Brain (organoid and tissue), 16 donors: ENCODE measurements at places on chromosomes 2 and 18.

DNA sequence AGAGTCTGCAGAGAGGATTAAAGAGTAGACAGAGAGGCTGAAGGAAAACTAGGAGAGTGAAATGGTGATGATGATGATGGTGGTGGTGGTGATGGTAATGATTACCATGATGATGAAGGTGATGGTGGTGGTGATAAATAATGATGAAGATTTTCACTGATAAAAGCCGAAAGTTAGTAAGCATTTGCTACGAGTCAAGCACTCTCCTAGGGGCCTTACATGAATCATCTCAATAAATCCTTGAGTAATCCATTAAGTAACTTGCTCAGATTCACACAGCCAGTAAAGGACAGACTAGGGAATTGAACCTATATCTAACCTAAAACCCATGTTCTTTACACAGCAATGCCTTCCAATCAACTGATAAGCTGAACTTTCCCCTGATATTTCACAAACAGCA lies 106.7 kb upstream of the PGAP1 start:
- DNase-seq: no peak

DNA sequence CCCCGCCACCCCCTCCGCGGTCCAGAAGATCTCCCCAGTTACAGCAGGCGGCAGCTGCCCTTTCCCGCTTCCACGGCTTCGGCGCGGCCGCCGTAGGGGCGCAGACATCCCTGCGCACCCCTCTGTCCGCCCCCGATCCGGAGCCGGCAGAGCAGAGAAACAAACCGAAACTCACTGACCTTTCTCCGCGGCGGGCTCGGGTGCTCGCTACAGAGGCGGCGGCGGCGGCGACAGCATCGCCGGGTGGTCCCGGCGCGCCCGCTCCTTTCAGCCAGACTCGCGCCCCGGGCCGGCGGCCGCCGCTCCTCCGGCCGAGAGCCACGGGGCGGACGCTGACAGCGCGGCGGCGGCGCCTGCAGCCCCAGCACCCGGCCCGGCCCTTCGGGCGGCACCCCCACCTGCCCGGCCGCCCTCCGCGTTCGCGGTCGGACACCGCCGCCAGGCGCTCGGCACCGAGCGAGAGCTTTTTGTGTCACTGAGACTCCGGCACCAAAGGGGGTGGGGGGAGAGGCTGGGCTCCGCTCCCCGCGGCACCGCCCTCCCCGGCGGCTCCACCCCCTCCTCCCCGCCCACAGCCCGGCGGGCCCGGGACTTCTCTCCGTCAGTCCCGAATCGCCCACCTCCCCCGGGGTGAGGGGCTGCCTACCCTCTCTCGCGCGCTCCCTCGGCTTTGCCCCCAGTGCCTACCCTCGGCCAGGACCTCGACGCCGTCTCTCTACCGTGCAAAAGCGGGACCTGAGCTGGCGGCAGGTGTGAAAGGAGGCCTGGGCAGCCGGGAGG lies 1.4 kb upstream of the RNF152 start:
- peak; percentile 82 for DNase-seq

DNA sequence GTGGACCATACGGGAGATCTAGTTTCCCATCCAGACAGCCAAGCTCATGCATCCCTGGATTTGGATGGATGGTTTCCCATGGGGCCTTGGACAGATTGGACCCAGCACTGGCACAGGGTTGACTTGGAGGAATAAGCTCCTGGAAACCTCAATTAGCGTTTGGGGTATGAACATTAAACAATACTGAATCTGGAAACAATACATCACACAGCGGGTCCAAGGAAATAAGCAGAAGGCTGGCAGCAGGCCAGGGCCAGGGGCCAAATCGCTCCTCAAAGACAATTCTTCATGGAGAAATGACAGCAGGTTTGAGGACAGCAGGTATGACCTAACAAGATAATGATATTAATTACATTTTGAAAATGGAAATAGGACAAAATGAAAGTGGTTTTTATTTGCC lies 540.6 kb downstream of the RIT2 start:
- DNase-seq: peak; percentile 36

- no peak for DNase-seq
These were observed 11.3 kb upstream of the RTTN start for GRCh38 chr18:70216788-70217187.

DNA sequence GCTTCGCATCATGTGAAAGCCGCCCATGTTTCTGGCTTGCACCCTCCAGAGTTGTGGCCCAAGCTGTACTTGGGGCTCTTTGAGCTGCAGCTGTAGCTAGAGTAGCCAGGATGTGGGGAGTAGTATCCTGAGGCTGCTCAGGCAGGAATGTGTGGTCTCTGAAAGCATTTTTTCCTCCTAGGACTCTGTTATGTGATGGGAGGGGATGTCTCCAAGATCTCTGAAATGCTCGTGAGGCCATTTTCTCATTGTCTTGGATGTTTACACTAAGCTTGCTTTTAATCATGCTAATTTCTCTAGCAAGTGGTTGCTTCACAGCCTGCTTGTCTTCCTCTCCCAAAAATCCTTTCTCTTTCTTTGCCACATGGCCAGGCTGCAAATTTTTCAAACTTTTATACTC lies 687.6 kb downstream of the DCDC2C start:
- no peak for DNase-seq

DNA sequence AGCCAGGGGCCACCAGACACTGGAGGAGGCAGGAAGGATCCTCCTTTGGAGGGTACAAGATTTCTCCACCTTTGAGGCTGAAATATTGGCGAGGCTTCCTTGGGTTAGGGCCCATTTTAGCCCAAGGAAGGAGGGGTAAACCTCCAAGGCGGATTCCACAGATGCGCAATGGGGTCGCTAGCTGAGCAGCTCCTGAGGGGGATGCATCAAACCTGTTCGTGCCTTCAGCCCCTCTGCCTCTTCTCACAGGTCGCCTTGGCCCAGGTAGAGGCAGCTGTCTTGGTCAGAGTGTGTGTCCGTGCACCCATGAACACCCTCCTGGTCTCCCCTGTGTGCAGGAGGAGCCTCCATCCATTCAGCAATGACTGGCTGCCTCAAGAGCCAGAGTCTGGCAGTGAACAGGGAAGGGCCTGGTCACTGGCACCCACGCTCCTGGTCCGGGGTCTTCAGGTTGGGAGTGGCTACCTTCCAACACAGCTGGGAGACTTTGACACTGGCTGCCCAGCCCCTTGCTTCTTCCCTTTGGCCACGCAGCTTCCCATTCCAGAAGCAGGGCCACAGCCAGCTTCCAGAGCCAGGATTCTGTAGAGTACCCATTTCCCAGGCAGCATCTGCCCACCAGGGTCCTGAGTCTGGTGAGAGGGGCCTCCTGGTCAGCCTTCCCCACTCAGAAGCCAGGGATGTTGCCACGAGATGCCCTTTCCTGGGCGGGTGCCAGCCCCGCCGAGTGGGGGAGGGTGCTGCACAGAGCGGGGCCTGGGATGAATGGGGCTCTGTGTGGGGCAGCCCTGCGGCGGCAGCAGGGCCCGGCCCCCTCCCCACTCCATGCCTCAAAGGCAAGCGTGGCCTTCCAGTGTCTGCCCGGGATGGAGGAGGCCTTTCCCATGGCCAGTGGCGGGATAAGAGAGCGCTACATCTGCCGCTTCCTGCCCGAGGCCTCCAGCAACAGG lies 95.8 kb upstream of the GPC1 start:
- DNase-seq: no peak
